ENCODE measurements at places on chromosomes 16 and 17.

GRCh38 chr17:77687921-77688320 lies 270.6 kb upstream of the TNRC6C start:
- DNase-seq, result no peak

- no peak for DNase-seq
Measured at GRCh38 chr17:9875441-9875840, 29.6 kb downstream of the RCVRN start.

- no peak for DNase-seq
Measured at GRCh38 chr16:75319513-75320411, 68.3 kb upstream of the BCAR1 start.

DNA sequence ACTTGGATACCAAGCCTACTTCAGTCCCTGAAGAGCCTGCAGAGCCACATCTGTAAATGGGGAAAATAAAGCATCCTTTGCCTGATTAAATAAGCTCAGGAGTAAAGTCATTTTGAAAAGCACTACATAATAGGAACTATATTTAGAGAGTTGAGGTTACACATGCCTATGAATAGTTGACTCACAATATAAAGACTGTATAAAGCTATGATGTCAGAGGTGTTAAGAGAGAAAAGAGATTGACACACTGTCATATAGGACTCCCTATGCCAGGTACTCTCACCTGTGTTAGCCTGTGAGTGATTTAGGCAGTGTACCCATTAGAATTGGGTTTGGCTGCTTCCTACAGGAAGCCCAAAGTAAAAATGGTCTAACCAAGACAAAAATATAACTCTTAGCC lies 87.7 kb upstream of the CRHR1 start:
- no peak for DNase-seq

DNA sequence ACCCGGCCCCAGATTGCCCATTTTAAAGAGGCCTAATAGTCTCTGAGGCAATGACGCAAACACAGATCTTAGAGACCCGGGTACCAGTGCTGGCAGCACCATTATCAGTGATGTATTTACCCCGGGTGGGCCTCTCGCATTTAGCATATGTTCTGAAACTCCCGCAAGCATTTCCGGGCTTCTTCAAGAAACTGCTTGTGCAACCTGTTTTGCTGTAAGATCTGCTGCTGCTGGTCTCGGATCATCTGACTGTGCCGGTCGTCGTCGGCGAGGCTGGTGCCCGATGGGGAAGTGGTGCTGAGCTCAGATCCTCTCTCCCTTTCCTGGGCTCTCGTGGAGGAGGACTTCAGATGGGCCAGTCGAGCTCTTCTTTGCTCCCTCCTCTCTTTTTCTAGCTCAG lies 12.5 kb downstream of the CEP295NL start:
- no peak for DNase-seq

DNA sequence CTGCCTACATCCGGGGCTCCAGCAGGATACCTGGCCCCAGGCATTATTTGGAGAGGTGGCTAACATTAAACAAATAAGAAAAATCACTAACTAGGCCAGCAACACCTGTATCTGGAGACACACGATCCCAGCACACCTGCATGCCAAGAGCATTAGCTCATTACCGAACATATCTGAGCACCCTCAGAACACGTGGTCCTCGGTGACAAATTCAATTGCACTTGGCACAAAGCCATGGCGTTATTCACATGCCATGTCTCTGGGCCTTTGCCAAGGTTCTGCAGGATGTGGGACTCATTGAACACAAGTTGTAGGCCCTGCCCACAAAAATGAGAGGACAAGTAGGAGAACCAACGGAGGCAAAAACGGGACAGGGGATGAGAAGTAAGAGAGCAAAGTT lies 552.3 kb downstream of the TOX3 start:
- DNase-seq, result peak; percentile 99

DNA sequence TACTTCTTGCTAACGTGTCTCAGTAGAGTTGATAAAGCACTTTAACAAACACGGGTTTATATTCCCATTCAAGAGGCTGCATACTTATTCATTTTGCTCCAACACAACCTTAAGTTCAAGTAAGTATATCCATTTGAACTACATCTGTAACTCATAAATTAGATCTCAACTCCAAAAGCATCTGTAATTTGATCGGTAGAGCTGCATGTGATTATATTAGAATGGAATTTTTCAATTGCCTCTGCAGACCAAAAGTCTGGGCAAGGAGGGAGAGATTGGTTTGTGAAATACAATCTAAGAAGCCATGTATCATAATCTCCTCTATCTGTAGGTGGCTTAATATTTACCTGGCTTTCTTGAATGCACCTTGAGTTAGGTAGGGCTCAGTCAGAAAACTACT lies 371.0 kb downstream of the RBFOX1 start:
- DNase-seq, result no peak

- DNase-seq, result no peak
Measured at GRCh38 chr17:63601439-63602371, 1.0 kb downstream of the TACO1 start.

GRCh38 chr16:27474921-27475320 lies 72.9 kb downstream of the IL21R start:
- no peak for DNase-seq

DNA sequence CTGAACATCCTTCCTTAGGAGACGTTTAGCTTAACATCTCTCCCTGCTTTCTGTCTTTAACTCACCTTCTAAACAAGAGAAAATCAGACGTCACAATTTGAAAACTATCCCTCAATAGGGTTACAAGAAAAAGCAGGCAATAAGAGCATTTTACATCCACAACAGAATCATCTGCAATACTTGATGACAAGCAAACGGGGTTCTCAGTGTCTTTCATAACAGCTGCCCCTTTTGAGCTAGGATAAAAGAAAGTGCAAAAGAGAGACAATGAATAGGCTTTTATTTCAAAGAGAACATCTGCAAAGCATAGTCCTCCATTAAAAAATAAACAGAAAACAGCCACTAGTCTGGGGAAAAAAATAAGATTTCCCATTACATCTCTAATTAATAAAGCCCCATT lies 13.2 kb downstream of the XYLT1 start:
- DNase-seq, result no peak

GRCh38 chr16:54488729-54489128 lies 202.1 kb upstream of the IRX3 start:
- no peak for DNase-seq

DNA sequence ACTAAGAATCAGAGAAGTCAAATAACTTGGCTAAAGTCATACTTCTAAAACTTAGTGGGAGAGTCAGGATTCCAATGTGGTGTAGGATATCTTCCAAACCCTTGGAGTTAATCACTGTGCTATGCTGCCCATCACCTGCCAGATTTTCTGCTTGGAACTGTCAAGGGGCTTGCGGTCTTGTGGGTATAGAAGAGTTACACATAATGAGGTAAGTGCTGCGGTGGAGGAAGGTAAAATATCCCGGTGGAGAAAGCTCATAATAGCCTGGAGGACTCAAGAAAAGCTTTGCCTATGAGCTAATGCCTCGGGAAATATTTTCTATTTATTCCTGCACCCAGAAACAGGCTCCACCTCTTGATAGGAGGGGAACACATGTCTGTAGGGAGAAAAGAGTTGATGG lies 195.6 kb downstream of the UTP18 start:
- DNase-seq, result no peak

DNA sequence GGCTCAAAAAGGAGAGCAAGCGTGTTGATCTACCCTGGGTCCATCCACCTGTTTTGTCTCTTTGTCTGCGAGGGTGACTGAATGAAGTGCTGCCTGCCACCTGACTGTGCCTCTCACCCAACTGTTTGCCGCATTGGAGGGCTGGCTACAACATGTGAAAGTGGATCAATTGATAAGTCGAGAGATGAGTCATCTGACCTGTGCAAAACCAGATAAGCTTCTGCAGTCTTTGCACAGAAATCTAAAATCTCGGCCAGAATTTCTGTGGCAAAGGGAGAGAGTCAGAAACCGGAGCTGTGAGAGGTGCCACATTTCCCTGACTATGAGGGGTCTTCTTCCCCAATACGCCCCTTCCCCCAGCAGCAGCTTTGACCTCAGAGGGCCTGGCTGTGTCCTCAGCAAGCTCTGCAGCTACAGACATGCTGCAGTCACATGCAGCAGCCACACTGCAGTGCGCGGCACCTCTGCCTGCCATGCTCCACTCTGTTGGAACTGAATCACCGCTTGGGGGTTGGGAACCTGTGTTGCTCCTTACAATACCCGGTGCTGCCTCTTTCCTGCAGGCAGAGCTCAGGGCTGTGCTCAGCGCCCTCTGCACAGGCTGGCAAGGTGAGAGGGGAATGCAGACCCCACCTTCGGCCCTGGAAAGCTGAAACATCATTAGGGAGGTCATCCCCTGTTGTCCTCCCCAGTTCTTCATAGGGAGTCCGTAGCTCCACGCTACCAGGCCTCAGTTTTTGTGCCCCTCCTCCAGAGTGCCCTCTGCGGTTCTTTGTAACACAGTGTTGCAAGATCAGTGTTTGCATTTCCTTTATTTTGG lies 16.2 kb upstream of the HAS3 start:
- no peak for DNase-seq

DNA sequence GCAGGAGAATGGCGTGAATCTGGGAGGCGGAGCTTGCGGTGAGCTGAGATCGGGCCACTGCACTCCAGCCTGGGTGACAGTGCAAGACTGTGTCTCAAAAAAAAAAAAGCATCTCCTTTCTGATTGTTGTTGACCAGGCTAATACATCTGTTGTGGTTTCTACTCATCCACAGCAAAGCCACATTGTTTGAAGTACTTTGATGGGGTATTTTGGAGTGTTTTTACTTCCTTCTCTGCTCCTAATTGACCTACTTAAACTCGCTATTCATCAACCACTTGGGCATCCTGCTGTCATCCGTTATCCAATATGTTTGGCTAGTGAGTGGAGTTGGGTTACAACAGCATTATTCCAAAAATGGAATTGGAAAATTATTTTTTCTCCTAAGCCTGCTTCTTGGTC lies 3.5 kb upstream of the CDC27 start:
- DNase-seq, result peak; percentile 8

GRCh38 chr16:89099905-89100304 lies 6.3 kb downstream of the ACSF3 start:
- no peak for DNase-seq

- DNase-seq, result no peak
Measured at GRCh38 chr16:47467501-47467900, 6.4 kb downstream of the PHKB start.

GRCh38 chr17:39376434-39376833 lies 25.0 kb downstream of the FBXL20 start:
- no peak for DNase-seq

GRCh38 chr16:6749698-6750097 lies 582.9 kb upstream of the RBFOX1 start:
- no peak for DNase-seq

DNA sequence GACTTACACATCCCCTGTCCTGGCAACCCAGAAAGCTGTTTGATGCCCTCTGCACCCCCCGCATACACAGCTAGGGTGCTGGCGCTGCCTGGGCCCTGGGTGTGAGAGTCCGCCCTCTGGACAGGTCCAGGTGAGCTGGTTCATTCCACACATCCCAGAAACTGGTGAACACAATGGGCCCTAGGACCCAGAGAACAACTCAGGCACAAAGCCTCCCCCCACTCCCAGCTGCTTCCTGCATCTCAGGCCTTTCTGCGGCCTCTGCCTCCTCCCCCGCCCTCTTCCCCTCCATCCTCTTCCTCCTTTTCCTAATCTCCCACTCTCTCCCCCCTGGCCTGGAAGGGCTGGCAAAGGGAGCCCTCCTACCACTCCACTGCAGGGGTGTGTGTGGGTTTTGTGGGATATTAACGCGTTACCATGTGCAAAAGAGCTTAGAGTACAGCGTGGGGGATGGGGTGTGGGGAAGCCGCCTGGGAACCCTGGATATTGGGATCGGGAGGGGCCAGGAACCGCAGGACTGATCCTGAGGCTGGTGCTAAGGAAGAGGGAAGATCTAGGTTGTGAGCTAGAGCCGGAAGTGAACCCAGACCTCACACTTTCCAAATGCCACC lies 1.6 kb upstream of the PPP1R9B start:
- DNase-seq, result peak; percentile 77

DNA sequence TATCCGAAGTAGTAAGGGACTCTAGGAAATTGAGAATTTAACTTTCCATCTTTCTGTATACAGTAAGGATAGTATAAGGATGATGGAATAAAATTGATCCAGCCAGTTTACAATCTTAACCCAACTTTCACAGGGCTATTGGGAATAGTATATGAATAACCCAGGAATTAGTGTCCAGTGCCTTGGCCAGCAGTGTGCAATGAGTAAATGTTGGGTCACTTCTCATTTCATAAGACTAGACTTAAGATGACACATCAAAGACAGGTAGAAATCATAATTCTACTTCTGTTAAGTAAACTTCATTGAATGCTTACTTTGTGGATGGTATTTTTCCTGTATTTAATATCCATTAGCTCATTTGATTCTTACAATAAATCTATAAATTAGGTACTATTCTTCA lies 949.6 kb upstream of the GOT2 start:
- DNase-seq, result no peak

DNA sequence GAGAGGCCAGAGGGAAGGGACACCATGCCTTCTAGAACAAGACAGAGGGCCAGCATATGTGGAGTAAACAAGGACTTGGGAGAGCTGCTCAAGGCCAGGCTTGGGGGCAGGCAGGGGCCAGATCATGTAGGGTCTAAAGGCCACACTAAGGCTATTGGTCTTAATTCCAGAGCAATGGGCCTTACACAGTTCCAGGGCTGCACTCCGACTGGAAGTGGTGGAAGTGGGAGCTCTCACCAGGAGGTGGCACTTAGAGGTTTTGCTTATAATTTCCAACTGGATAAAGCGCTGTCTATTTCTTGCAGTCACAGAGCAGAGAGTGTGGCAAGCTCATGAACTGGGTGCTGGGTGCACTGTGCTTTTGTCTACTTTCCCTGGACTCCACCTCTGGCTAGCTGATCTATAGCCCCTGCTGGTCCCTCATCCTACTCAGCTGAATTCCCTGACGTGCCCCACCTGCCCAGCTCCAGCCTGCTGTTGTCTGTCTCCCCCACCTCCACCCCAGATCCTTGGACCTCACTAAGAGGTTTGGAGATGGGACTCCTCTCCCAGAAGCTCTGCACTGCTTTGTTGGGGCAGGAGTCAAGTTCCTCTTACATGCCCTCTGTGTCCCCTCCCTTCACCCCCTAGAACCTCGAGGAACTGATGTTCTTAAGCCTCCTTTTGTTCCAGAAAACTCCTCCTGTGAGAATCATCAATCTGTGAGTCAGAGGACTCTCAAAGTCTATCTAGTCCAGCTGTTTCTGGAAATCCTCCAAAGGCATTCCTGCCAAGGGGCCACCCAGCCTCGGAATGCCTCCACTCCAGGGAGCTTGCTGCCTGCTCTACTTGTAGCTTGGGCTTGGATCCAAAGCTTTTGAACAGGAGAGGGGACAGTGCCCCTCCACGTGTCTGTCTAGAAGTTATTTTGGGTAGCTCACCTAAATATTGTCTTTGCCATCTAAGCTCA lies 48.1 kb upstream of the KSR1 start:
- no peak for DNase-seq

DNA sequence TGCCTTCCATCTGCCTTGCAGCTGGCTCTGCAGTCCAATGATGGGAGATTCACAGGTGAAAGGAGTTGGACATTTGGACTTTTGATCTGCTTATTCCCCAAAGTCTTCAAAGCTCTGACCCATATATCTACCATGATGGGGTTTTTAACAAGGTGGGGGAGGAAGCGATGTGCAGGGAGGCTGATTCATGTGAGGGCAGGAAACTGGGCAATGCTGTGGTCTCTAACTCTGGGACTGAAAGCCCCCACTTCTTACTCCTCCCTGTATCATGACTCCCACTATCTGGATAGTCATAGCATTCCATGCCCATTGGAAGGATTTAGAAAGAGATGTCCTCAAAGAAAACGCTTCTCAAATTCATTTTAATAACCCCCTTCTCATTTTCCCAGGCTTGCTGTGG lies 16.3 kb downstream of the HOXB1 start:
- DNase-seq, result no peak

GRCh38 chr17:50192618-50193291 lies 8.7 kb downstream of the COL1A1 start:
- no peak for DNase-seq

Data from NCI-H1105 (cell line).